ENCODE measurements at places on chromosomes 4 and X.

DNA sequence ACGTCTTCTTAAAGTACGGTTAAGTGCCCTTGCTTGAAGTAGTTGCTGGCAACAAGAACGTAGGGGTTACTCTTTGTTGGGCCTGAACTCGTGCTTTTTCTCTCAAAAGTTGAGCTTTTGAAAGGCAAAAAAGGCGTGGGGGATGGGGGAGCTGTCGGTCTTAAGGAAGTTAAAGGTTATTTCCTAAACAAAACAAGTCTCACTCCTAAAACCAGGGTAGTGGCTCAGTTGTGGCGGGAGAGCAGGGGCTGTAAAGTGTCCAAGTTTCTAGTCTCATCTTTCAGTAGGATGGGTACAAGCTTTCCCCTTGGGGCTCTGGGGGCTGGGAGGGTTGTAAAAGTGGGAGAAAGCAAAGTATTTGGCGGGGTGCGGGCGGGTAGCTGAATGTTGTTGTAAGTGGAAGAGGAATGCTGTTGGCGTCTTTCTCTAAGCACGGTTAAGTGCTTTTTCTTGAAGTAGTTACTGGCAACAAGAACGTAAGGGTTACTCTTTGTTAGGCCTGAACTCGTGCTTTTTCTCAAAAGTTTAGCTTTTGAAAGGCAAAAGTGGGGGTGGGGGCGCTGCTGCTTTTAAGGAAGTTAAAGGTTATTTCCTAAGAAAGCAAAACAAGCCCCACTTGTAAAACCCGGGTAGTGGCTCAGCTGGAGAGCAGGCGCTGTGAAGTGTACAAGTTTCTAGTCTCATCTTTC is 904 bp upstream of the WDR1 start:
- no peak for DNase-seq

GRCh38 chr4:1462009-1462767 is 55.9 kb upstream of the NKX1-1 start:
- DNase-seq: no peak

DNA sequence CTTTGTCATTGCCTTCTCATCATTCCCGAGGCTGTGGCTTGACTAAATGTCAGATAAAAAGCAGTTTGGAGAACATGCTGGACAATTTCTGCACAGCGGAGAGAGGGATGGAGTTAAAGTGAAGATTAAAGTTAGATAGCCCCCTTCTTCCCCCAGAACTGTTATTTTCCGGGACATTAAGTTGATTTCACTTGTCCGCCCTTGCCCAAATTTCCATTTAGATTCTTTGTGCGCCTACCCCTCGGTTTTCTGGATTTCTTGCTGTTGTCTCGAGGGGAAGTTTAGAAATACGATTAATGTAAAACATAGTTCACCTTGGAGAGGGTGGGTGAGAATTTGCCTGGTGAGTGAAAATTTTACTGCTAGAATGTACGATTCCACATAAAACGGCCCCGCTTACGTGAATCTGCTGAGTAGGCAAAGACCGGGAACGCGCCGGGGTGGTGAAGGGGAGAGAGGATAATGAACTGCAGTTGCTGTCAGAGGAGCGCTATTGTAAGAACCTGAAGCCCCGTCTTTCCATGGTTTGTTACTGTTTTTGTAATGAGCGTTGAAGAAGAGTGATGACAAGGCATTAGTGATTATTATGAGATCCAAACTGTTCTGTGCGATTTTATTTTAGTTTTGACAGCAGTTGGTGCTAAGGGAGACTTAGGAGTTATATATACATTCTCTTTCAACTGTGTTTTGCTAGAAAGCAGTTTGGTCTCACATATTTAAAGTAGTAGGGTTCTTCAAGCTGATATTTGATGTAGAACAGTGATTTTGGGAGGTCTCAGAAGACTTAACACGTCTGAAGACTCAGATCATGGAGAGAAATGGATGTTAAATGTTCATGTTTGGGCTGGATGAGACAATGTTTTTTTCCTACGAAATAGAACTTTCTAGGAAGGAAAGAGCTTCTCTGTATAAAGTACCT is 73.0 kb downstream of the AFF1 start:
- no peak for DNase-seq

GRCh38 chr4:147117431-147117830 is 171.8 kb upstream of the TTC29 start:
- DNase-seq: no peak

DNA sequence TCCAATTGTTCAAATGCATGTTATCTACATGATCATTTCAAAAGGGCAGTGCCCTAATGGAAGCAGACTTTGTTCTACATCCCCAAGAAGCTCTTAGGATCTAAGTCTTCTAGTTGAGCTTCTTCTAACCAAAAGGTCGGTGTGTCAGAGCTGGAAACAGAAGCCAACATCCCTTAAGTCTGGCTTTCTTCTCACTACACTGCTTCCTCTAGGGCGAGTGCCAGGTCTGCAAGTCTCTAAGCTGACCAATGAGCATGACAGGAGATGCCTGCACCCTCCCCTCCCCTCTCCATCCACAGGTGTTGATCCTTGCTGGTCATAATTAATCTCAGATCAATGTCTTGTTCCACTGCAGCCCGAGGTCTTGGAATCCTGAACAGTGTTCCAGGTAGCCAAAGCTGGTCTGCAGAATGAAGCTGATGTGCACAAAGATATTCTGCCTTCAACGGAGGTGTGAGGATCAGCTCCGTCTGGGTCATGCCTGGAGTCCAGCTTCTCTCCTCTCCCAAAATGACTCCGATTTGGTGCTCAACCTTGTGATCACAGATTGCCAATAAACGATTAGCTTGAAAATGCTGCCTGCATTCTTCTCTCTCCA is 44.1 kb downstream of the WDR1 start:
- no peak for DNase-seq

DNA sequence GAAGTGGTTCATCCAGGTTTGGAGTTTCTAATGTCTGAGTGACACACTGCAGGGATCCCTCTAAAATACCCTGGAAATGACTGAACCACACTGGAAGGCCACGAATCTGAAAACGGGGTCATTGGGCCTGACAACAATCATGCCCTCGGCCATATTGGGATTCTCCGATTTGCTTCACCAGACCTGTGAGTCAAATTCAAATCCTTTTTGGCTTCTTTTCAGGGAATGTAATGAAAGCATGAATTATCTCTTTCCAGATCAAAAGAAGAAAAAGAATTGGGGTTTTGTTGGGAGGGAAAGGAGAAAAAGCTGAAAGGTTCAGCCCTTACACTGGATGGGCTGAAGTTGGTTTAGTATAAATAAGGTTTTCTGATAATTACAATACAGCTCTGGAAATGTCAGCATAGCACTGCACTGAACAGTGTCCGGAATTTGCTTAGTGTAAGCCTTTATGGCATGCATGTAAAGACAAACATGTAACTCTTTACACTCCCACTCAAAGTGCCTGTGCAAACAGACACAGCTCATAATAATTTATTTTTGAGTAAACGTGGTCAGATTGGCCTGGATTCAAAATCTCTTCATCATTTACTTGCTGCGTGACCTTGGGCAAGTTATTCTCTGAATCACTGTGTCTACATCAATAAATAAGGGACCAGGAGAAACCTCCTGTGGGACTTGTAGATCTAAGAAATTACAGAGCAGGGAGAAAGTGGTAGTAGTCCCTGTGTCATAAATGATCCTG is 21.4 kb downstream of the CT47C1 start:
- DNase-seq: no peak

DNA sequence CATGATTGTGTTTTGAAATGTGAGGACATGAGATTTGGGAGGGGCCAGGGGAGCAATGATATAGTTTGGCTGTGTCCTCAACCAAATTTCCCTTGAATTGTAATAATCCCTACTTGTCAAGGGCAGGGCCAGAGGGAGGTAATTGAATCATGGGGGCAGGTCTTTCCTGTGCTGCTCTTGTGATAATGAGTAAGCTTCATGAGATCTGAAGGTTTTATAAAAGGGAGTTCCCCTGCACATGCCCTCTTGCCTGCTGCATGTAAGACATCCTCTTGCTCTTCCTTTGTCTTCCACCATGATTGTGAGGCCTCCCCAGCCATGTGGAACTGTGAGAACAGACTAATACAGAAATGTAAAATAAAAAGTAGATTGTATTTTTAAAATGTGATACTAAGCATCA is 1294.9 kb downstream of the ADGRL3 start:
- DNase-seq: no peak

DNA sequence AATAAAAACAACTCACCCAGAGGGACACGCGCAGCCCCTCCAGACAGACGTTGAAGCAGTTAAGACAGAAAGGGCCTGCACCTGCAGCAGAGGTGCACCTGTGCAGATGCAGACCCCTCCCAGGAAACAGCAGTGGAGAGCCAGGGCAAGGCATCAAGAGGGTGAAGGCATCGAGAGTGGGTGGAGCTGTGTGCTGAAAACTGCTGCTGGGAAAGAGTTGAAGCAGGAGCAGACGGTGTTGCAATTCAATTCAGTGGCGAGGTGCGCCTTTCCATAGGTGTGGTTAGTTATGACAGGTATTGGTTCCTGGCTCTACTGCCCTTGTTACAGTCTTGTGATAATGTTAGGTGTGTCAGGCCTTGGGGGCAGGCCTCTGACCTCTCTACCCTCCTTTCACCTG is 16.7 kb downstream of the LETM1 start:
- DNase-seq: no peak

DNA sequence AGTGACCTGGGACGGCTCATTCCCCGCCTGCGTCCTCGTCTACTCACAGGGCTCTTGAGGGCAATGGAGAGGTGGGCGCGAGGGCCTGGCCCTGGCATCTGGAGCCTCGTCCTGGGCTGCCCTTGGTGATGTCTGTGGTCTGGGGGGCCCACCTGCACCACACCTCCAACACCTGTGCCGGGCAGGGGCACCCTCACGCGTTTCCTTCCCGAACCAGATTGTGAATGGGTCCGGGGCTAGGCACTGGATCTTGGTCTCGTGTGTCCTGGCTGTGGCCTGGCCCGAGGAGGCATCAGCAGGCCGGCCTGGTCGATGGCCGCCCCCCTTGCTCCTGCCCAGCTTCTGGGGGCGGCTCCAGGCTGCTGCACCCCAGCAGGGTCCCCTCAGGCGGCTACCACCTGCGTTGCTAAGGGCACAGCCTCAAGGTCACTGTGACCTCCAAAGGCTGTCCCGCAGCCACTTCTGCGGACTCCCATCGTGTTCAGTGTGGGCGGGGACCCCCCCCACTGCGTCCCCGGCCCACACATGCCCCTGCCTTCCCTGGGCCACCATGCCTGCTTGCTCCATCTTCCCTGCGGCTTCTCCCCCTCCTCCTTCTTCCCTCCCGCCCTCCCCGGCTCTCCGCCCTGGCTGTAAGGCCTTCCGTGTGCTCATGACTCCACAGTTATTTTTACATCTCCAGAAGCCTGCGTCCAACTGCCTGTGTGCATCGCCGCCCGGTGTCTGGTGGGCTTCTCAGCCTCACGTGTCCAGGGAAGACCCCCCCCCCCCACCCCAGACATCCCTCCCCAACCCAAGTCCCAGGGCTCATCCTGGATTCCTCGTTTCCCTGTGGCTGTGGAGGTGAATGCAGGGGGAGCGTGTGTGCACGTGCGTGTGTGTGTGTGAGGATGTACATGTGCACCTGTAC is 3.8 kb downstream of the DOK7 start:
- no peak for DNase-seq

DNA sequence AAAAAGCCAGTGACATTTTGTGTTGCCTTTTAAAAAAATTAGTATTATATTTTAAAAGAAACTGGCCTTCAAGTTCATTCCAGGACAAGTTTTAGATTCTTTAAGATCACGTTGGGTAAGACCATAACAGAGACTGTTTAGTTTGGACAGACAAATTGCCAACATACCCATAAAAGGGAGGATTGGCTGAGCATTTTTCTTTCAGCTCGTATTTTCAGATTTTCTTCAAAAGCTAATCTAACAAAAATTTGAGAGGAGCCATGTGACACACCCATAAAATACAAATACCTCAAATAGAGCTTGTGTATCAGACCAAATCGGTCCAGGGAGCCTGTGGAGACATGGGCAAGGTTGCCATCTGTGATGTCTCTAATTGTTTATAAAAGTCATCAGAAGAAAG is 74.6 kb upstream of the C1QTNF7 start:
- DNase-seq: no peak

GRCh38 chr4:133801883-133802282 is 399.7 kb downstream of the PABPC4L start:
- DNase-seq: no peak

DNA sequence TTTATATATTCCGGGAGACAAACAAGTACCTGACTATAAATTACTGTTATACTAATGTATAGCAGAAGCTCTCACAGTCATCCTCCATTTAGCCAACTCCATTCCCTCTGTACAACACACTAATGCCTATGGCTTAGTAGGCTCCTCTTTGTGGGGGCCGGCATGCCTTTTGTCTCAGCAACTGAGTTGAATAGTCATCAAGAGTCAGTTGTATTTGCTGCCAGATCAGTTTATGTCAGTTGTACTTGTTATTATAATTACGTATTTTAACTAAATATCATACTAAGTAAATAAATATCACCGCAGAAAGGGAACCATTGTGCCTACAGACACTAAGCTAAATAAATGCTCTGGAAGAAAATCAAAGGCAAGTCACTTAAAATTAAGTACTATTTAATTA is 9.9 kb downstream of the PRMT9 start:
- no peak for DNase-seq

DNA sequence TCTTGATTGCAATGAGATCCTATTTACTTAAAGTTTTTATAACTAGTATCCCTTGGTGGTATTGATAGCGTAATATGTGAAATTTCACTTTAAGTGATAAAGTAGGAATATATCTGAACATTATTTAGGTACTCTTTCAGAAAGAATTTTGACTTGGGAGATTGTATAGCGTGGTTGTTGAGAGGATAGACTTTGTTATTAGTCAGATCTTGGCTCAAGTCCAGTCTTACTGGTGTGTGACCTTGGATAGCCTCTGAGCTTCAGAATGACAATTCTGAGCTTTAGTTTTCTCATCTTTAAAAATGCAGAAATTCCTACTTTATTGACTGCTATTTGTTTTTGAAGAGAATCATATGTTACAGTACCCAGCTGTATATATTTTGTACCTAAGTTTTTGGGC is 32.6 kb downstream of the DCK start:
- DNase-seq: no peak

DNA sequence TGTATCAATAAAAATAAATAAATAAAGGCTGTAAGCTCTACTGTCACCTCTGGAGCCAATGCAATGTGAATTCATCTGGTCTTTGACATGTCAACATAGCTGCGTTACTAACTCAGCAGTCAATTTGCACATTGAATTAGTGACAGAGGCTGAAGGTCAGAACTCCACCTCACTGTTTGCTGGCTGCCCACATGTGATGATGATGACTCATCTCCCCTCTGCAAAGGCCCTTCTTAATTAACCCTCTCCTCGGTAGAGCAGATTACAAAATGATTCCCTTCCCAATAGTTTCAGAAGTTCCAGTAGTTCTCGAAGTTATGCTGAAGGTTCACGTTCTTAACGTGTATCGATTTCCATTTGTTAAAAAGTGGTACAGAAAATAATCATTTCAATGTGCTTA is 1626.0 kb upstream of the TENM3 start:
- no peak for DNase-seq

- no peak for DNase-seq
Observed at GRCh38 chrX:323721-324628, 5.4 kb upstream of the GTPBP6 start.

DNA sequence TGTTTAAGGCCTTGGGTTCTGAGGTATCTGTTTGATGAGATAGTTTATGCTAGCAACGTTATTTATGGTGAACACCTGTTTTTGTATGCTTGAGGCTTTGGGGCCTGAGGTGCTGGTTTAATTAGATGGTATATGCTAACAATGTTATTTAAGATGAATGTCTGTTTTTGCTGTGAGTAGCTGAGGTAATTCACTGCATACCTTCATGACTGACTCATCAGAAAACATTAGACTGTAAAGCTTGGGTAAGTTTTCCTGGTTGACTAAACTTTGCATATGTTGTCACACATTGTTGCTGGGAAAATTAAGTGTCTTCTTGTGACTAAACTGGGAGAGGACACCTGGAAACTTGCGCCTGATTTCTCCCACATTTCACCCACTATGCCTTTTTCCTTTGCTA is 1026.6 kb downstream of the RAPGEF2 start:
- no peak for DNase-seq

All from stimulated activated CD8-positive, alpha-beta memory T cell treated with anti-CD3 and anti-CD28 coated beads, Interleukin-7, amount 100 ng/mL, for 1 hour (primary cell).